ENCODE measurements at places on chromosomes 5 and 9.

DNA sequence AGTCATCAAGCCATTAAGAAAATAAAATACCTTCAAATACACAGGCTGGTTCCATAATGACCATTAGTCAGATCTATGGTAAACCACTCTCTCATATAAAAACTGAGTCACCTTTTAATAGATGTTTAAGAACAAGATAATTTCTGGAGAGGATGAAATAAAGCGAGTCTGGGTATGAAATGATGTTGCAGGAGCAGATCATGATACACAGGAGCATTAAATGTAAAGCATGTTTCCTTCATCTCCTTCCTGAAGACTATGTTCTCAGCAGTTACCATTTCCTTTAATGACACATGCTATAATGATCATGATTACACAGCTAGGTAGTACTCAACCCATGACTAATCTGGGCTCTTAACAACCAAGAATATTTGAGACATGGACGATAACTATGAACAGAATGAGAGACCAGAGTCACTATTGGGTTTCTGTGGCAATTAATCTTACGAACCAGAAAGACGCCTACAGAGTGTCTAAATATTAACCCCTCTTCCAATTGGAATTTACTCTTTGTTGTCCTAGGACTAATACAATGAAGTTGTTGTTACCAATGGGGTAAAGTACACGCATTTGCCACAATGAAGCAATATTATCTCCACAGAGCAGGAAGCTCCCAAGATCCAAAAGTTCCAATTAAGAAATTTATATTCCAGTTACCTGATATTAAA, 105.6 kb downstream of the NR6A1 start:
- peak; percentile 48 for DNase-seq

GRCh38 chr5:128774605-128775004, 190.7 kb upstream of the SLC27A6 start:
- no peak for DNase-seq

DNA sequence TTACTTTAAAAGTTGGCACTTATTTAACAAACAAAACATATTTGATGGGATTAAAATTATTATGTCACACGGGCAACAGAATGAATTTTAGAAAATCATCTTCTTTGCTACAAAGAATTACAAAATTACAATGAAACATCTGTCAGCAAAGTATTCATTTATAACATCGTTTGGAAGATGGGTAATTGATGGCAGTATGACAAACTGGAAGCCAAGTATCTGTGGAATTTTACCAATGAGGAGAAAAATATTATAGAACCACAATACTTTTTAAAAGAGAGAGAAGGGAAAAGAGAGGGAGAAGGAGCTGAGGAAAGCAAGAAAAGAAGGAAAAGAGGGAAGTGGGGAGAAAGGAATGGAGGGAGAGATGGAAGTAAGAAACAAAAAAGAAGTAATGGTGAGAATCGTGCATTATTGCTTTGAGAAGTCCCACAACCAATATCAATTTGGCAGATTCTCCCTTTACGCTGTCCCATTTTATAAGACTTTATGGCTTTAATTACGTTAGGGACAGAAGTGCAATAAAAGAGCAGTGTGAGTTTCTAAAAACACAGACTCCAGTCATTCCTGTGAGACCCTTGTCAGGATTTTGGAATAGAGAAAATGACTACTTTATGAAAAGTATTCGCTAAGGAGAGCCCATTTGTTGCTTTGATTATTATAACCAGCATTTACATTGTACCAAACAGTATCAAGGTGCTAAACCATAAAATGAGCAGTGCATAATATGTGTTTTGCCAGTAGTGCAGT, 76.7 kb downstream of the LURAP1L start:
- DNase-seq = no peak

DNA sequence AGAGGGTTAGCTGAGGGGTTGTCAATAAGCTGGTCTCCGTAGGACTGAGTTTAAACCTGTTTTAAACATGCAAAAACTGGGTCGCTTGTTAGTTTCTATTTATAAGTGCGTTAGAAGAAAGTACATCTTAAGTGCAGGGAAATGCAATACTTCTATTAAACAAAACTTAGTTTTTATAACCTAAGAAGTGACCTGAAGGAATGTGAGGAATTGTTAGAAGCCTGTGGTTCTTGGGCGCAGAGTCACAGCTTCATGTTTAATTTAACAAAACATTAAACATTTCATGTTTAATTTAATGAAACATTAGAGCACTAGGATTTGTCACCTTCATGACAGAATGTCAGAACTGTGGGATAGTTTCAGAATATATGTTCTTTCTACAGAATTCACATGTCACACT, 469.2 kb upstream of the WWC1 start:
- no peak for DNase-seq

DNA sequence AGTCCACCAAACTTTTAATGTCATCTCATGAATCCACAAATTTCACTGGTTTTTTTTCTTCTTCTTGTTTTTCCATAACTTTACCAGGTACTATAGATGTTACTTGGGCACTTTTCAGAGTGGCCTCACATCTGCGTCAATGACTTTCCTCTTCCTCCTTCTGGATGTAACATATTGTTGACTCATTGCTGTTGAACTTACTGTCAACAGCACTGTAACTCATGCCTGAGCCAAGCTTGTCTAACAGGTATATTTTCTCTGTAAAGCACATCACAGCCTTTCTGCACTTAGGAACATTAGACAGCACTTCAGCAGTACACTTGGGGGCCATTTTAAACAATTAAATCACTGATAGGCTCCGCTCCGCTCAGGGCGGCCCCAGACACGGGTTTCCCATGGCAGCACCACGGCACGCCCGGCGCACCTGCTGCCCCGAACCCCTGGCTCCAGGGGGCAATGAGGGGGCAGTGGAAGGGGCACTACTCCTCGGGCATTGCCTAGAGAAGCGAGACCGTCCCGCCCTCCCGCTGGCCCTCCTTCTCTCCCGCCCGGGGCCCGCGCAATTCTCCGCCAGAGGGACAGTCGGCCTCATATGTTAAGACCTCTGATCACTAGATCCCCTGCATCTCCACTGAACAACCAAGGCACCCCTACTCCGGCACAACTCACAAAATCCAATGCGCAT, 41.9 kb upstream of the SPATA31C2 start:
- no peak for DNase-seq

GRCh38 chr9:133489253-133490190, 10.6 kb upstream of the SLC2A6 start:
- DNase-seq = no peak

DNA sequence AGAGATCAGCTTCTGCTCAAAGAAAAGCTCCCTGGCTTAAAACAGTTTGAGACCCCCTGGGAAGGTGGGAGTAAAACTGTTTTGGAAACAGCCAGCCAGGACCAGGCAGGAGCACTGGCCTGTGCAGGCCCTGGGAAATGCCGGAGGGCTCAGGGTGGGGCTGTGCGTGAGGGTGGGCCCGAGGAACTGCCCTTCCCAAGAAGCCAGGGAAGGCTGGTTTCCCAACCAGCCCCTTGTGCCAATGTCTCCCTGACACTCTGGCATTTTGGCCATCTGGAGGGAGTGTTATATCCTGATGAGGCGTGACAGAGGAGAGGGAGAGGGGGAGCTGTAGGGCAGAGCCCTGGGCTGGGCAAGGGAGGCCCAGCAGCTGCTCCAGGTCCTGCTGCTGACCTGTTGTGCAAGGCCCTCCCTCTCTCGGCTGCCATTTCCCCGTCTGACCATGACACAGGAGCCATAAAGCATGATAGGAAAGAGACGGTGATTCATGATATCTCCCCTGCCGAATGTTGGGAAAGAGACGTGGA, 16.1 kb downstream of the OLFML2A start:
- no peak for DNase-seq

DNA sequence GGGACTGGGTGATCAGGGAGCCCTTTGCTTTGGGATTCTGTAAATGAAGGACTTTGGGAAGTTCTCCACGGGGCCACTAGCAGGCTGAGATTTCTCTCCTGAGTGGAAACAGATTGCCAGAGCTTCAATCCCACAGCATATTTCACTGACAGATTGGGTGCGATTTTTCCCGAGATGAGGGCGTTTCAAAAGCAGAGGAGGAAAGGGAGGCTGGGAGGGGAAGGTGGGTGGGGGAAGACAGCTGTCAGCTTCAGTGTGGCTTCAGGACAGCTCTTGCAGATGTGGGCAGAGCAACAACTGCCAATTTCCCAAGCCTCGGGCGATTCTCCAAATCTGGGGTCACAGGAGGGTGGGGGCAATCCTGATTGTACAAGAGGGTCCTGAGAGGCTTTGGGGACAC, 258.5 kb upstream of the ADRA1B start:
- no peak for DNase-seq

DNA sequence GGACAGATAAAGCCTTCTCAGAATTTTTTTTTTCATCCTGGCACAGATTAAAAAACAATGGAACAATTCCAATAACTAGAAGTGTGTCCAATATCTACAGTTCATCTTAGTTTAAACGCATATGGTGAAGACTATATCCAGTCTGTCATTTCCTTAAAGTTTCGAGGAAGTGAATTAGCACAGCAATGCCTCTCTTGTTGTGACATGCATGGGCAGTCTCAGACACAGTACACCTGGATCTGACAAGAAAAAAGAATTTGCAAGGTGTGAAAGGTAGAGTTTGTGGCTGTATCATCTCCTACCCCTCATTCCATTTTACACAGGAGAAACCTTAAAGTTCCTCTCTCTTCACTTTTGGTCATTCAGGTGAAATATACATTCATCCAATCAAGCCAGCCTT, 100.6 kb upstream of the ADAMTS19 start:
- DNase-seq = no peak

Data from dermis blood vessel endothelial cell (primary cell).